ENCODE measurements at places on chromosomes 2 and 18.

DNA sequence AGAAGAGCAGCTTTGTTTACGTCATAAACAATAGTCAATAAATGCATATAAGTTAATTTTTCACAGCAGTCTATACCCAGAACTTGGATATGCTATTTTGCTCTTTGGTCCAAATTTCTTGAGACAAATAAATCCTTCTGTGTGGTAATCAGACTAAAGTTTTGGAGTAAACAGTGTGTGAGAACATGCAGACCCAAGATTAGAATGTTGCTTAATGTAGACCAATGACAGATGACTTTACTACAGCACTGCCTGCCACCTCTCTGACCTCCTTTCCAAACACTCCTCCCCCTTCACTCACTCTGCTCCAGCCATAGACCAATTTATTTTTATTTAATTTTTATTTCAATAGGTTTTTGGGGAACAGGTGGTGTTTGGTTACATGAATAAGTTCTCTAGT lies 115.3 kb upstream of the TANK start:
- DNase-seq = no peak

DNA sequence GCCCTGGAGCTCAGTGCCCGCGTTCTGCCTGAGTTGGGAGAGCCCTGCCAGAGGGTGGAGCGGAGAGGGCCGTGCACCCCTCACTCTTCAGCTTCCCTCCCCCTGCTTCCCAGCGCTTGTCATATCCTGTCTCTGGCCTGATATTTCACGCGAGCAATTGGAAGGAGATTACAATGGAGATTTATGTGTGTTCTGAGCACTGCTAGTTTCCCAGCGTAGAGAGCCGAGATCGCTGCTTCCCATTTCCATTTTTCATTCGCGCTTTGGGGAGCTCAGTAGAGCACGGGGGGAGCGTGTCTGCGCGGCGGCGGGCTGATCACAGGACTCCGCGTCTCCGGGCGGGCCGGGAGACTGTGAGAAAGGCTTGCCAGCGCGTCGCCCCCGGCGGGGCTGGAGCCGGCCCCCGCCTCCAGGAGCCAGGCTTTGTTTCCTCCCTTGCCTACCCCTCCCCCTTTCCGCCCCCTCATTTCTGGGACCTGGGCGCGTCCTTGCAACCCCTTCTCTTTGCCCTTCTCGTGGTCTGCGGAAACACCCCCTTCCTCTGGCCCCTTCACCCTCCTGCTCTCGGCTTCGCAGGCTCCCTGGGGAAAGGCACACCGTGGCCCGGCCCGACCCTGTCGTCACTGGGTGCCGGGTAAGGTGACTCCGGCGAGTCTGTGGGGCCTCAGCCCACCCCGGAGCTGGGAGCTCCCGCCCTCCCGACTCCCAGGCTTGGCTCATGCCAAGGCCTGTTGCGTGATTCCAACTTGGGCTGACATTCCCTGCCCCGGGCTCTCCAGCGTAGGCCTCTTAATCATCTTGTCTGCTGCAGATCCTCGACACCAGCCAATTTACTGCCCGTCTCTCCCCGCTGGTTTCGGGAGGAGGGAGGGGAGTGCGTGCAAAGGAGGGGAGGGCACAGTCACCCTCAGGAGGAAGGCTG lies 5.8 kb downstream of the DLX2 start:
- DNase-seq = peak; percentile 56

GRCh38 chr18:68376926-68377325 lies 338.0 kb downstream of the TMX3 start:
- DNase-seq = no peak

DNA sequence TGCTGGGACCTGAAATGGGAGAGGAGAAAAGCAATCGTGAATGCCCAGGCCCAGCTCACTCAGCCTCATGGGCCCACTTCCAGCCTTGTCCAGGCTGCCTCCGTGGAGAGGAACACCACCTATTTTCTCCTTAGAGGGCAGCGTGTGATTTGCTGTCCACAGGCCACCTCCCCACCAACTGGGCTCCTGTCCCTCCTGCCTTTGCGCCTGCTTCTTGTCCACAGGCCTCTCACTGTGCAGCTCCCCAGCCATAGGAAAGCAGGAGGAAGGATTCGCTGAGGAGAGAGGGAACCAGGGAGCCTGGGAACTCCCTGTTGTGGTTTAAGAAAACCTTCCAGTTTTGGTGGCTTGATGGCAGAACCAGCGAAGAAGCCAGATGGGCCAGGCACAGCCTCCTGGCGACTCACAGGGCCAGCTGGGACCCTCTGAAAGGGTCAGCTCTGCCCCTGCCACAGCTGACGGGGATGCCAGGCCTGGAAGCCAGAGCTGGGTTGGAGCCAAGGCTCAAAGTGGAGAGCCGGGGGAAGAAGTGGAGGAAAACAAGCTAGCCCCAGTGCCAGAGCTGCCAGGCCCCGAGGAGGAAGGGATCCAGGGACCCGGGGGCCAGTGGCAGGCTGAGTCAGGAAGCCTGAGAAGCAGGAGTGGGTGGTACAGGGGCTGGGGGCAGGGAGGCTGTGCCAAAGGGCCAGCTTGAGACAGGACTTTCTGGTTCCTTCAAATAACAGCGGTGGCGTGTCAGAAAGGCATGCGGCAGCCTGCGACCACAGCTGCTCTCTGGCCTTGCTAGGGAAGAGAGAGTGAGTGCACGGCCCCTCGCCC lies 9.9 kb downstream of the TMBIM1 start:
- no peak for DNase-seq

DNA sequence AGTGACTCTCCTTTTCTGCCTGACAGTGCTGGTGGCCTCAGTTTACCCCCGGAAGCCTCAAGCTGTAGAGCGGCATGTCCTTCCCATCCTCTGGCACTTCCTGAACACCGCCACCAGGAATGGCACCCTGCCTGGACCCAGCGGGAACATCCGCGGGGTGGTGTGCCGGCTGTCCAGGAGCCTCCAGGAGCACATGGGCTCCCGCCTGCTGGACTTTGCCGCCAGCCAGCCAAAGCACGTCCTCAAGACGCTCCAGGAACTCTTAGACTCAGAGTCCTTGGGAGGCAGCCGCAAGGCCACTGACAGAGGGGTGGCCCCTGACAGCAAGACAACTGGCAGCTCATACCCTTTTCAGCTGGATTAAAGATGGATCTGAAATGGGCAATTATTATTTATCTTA lies 22.6 kb downstream of the PCARE start:
- DNase-seq = no peak

DNA sequence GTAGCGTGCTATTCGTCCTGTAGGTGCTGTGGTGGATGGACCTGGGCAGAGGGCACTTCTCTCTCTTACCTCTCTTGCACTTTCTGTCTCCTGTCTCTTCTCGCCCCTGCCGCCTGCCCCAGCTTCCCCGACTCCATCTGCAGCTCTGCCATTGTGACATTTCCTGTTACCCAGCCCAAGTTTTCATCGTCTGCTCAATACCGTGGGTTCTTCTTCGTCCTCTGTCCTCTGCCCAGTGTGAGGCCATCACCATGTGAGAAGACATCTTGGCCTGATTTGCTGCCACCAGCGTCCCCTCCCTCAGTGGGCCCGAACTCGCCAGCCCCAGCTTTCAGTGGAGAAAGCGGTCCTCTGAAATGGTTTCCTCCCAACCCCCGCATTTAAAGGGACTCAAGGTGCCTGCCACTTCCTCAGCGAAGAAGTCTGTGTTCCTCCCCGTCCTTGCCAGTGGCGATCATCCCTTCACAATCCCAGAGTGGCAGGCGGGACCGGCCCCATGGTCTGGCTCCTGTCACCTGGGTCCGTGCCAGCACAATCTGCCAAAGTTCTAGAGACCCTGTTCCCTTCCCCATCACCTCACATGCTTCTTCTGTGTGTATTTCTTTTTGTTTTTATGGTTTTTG lies 18.0 kb downstream of the TGOLN2 start:
- DNase-seq = no peak

DNA sequence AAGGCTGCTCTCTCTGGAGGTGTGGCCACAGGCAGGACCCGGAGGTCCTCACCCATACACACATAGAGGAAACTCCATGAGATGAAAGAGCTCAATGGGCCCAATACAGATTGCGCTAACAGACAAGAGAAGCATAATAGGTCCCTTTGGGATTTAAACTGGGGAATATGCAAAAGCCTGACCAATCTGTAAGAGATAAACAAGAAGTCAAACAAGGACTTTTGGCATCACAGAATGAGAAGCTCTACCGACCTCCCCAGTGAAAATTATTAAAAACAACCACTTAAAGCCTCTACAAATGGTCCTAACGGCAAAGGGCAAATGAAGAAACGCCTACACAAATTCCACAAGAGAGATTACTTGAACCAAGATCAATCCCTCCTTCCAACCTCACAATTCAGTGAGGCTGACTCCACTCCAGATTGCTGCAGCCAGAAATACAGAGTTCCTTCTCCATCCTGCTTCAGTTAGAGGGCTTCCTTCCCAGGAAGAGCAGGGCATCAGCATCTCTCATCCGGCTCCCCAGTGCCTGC lies 10.8 kb downstream of the IWS1 start:
- no peak for DNase-seq

- no peak for DNase-seq
Measured at GRCh38 chr2:152072011-152072410, 26.8 kb downstream of the CACNB4 start.

Measured in CD4-positive, alpha-beta T cell (primary cell).